ENCODE measurements at places on chromosomes 5 and 9. TPM values are rescaled to one million over a fixed set of nuclear protein-coding genes. Genes with fewer than 3 reads are reported as not detected.

Gene RNF183
- not detected for total RNA-seq

Gene SLC25A2
- total RNA-seq: 0.31 TPM

Gene PITX1
- total RNA-seq: 0.44 TPM

Gene C1QTNF2
- 3.9 TPM for total RNA-seq

Gene MAMDC4
- 0.68 TPM for total RNA-seq

Gene THBS4
- total RNA-seq: 1.3 TPM

Gene LRRC14B
- total RNA-seq: not detected

Gene PCDHGA2
- total RNA-seq: 1.7 TPM

Gene DNAH5
- 0.13 TPM for total RNA-seq

Gene FRMD3
- 3.9 TPM for total RNA-seq

Gene SRP19
- 65.3 TPM for total RNA-seq

Gene CTNND2
- total RNA-seq: under 0.01 TPM

Gene CATSPER3
- 0.25 TPM for total RNA-seq

Gene FOXB2
- total RNA-seq: not detected

Gene PCDHA1
- total RNA-seq: under 0.01 TPM

Gene TRPM3
- total RNA-seq: 10.9 TPM

Gene BSPRY
- total RNA-seq: not detected

Data from aortic smooth muscle cell (primary cell).